SK-N-SH (cell line): ENCODE measurements at places on chromosomes 5 and 9.
A peak's percentile ranks its signal among the peaks of the same experiment; 100 is the strongest.

DNA sequence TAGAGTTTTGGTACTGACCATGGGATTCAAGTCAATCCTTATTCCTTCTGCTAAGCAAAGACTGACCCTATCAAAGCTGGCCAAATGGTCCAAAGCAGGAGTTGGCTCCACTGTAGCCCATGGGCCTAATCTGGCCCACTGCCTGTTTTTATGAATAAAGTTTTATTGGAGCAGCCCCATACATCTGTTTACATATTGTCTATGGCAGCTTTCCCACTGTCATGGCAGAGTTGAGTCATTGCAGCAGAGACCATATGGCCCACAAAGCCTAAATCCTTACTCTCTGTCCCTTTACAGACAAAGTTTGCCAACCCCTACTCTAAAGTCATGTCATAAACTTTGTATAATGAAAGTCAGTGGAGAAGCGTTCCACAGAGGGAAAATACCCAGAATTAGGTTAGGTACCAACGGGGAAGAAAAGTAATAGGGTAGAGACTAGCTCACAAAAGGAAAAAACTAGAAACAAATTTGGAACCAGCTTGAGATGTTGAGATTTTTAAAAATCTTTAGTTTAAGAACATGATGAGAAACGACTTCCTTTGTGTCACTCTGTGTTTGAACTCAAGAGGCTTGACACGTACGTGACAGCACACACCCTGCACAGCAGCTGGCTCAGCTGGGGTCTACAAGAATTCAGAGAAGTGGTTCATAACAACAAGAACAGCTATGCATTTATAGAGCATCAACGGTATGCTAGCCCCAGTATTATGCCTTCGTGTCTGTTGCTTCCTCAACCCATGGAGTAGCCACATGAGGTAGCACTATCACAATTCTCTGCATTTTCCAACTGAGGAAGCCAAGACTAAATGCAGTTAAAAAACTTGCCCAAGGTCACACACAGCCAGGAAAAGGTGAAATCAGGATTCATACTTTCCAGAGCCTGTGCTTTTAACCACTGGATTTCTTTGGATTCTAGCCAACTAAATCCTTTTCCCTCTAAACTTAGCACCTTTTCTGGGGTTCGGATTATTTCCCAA, 198.9 kb upstream of the WWC1 start:
- no peak for DNase-seq

DNA sequence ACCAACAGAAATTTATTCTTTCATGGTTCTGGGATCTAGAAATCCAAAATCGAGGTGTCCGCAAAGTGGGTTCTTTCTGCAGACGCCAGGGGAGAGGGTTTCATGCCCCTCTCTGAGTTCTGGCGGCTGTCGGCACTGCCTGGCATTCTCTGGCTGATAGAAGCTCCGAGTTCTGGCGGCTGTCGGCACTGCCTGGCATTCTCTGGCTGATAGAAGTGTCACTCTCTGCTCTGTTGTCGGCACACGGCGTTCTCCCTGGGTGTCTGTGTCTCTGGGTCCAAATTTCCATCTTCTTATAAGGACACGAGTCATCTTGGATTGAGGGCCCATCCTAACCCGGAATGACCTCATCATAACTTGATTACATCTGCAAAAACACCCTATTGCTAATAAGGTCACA, 7.6 kb downstream of the GFI1B start:
- no peak for DNase-seq

DNA sequence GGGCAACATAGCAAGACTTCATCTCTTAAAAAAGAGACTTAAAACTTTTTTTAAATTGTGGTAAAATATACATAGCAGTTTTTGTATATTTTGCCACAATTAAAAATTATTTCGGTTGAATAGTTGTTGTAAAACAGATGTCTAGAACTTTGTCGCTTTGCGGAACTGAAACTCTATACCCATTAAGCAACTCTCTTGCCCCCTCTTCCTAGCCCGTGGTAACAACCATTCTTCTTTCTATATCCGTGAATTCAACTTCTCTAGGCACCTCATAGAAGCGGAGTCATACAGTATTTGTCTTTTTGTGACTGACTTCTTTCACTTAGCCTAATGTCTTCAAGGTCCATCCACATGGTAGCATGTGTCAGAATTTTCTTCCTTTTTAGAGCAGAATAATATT, 43.3 kb downstream of the SPARC start:
- DNase-seq: no peak

GRCh38 chr5:10306806-10307205, 896 bp downstream of the CMBL start:
- peak; percentile 48 for DNase-seq
